Hematopoietic multipotent progenitor cell treated with erythropoietin and hydrocortisone succinate and interleukin-3 and kit ligand, for 4 days (in vitro differentiated cells): ENCODE measurements at places on chromosomes 13 and 19.

- DNase-seq: peak; percentile 55
Observed at GRCh38 chr13:96982672-96983071, 11.6 kb downstream of the OXGR1 start.

DNA sequence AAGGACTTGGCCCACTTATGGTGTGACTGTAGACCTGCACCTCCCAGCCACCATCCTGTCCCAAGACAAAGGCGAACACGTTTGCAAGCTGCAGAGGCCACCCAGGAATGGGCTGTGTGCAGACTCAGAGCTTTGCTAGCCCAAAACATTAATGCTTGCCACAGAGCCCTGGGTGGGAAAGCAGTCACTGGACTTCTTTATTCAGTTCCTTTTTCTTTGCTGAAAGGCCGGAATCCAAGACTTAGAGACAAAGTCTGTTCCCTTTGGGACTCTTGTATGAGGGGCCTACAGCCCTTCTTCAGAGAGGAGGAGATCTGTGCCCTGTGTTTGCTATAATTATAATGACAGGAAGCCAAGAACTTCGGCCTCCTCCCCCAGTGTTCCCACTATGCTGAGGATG is 167.8 kb downstream of the DLEU7 start:
- DNase-seq: no peak

DNA sequence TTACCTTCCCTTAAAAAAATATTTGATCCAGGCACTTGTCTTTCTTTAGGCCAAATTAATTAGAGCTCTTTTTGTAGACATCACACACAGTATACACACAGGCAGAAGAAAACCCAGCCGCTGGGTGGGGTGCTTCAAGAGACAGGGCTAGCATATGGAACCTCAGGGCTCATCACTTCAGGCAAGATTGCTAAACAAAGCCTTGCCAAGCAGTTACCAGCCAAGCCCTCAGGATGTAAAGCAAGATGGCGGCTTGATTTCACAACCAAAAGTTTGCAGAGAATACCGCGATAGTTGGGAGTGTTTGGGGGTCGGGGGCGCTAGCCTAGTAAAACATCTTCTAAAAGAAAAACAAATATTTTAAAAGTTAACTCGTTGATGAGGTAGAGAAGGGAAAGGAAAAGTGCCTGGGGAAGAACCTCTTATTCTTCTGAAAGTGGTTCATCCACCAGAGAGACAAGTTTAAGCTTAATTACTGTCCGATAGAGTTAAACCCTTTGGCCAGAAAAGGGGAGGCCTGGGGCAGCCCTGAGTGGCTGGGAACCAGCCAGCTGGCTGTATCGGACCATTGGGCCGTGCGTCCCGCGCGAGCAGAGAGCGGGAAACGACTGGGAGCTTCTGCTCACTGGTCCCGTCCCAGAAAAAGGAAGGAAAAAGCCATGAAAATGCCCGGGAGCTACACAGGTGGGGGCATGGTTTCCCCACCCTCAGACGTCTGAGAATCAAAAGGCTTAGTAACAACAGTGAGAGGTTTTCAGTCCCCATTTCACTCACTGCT is 254.9 kb upstream of the PCDH20 start:
- no peak for DNase-seq

GRCh38 chr13:46812301-46812797 is 15.4 kb upstream of the ESD start:
- no peak for DNase-seq

- DNase-seq: no peak
Observed at GRCh38 chr13:23639674-23640073, 69.5 kb downstream of the TNFRSF19 start.

DNA sequence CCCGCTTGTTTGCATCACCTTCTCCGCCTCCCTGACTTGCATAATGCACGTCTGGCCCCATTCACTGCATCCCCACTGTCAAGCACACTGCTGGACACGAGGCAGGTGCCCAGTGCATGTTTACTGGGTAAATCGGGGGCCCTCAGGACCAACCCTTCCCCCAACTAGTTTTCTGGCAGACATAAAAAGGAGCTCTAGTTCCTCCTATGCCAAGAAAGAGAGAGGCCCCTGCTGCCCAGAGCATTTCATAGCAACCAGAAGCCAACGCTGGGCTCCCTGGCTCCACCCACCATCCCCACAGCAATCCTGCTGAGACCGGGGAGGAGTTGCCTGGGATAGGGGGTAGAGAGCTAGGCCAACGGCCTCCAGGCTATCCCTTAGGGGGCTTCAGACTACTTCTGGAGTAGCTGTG is 23.2 kb downstream of the ANKRD27 start:
- peak; percentile 56 for DNase-seq

DNA sequence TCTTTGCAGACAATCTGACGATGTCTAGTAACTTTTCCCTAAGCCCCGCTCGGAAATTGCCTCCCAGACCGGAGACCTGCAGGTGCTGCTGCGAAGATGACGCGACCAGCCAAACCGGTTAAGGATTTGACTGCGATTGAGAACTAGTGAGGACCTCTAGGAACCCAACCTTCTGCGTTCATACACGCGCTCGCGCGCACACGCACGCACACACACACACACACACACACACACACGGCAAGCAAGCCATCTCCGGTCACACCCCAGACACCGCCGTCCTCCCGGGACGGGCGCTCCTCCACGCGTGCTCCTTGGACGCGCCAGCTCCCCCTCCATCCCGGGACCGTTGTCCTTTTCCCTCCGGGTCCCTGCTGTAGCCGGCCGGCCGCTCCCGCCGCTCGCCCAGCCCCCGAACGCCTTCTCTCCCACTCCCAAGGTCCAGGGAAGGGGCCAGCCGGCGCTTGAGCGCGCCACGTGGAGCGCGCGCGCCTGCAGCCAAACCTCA is 1.2 kb downstream of the TBC1D4 start:
- peak; percentile 77 for DNase-seq

- DNase-seq: no peak
Observed at GRCh38 chr13:62510906-62511655, 1095.4 kb upstream of the PCDH20 start.

GRCh38 chr13:79585033-79585432 is 104.1 kb downstream of the NDFIP2 start:
- no peak for DNase-seq

DNA sequence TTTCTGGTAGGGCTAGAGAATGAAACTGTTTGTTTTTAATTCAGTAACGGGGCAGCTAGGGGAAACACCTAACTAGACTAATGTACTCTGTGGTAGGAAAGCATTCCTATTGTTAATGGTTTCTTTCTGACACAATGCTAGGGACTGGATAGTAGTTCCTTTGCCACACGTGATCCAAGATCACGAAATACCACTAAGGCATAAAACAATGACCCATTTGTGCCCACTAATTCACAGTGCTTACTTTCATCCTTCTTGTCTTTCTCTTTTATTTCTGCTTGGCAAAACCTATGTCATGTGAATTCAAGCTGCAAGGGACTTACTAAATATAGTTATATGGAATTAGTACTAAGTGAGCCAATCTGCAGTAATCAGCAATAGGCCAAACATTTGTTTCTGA is 834.1 kb upstream of the SLITRK6 start:
- DNase-seq: no peak

- DNase-seq: peak; percentile 73
Observed at GRCh38 chr13:41905600-41906254, 55.2 kb downstream of the VWA8 start.

DNA sequence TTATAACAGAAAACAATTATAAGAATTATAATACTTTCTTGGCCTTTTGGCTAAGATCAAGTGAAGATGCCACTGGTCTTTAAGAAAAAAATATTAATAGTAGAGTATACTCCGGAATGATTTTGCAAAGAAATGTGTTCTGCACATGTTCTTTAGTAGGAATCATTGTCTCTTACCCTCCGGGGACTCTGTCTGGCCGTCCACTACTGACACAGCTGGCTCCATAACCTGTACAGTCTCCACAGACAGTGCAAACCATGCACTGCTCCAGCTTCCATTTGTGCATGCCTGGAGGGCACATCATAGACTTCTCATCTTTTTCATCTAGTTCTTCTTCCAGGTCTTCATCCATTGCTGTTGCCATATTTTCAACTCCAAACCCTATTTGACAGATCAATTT is 75.9 kb downstream of the MYCBP2 start:
- DNase-seq: no peak

- DNase-seq: peak; percentile 85
Observed at GRCh38 chr19:15563325-15563794, 51.7 kb upstream of the CYP4F8 start.

GRCh38 chr19:6720369-6721137 is at the start of gene C3:
Gene C3 (minus strand): TSS chr19:6720650. CDS start chr19:6720589, 61 bp downstream.
- peak; percentile 38 for DNase-seq

- DNase-seq: peak; percentile 38
Observed at GRCh38 chr19:18894254-18895037, 1.5 kb downstream of the CERS1 start.

DNA sequence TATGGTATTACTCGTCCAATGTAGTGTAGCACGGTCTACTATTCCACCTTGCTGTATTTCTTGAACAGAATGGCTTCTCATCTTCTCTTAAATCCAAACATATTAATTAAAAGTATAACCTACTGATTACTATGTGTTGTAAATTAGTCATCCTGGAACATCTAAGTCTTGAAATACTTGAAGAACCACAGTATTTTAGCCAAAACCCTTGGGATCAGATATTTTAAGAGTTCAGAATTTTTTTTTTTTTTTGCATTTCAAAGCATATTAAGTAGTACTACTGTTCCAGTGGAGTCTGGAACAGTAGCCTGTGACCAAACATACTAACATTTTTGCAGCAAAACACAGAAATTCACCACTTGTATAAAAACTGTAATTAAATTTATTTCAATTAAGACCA is 30.1 kb downstream of the ZC3H13 start:
- no peak for DNase-seq

DNA sequence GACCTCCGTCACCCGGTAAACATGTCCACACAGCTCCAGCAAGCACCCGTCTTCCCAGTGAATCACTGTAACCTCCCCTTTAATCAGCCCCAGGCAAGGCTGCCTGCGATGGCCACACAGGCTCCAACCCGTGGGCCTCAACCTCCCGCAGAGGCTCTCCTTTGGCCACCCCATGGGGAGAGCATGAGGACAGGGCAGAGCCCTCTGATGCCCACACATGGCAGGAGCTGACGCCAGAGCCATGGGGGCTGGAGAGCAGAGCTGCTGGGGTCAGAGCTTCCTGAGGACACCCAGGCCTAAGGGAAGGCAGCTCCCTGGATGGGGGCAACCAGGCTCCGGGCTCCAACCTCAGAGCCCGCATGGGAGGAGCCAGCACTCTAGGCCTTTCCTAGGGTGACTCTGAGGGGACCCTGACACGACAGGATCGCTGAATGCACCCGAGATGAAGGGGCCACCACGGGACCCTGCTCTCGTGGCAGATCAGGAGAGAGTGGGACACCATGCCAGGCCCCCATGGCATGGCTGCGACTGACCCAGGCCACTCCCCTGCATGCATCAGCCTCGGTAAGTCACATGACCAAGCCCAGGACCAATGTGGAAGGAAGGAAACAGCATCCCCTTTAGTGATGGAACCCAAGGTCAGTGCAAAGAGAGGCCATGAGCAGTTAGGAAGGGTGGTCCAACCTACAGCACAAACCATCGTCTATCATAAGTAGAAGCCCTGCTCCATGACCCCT is 9.0 kb upstream of the CEACAM5 start:
- no peak for DNase-seq

GRCh38 chr13:31011901-31012654 is 79.6 kb downstream of the TEX26 start:
- DNase-seq: peak; percentile 10

DNA sequence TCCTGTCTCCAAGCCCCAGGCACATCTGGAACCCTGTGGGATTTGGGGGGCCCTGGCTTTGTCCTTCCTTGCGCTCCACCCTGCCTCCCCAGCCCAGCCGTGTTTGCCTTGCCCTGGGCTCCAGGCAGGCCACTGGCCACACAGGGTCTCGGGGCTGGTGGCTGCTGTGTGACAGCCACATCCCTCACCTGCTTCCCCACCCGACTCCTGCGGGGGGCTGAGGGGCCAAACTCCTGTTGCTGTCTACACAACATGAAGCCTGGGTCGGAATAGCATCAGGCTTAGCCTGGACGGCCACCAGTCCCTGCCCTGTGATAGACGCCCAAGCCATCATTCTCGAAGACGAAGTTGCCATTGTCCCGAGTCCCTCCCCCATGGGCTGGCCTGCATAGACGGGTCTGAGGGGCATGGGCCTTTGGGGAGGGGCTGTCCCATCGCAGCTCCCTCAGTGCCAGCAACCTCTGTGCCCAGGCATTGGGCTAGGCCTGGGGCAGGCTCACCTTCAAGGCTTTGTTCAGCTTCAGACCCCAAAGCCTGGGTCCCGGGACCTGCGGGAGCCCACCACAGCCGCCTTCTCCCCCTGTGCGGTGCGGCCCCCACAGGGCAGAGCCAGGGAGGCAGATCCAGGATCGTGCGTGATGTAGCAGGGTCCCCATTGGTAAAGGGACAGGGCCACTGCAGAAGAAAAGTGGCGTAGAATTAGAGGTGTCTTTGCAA is 15.5 kb upstream of the TEKTIP1 start:
- no peak for DNase-seq

DNA sequence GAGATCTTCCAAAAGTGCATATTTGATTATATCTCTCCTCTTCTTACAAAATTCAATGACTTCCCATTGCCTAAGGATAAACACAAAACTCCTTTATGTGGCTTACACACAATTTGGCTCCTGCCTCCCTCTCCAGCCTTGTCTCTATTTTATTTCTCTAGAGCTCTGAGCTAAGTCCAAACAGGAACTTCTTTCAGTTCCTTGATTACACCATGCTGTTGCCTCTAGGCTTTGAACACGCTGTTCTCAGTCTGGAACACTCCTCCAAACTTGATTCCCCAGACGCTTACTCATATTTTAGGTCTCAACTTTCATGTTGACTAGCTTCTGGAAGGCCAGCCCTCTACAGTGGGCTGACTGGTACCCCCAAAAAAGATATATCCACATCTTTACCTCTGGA is 258.5 kb downstream of the COG6 start:
- no peak for DNase-seq

GRCh38 chr13:47277774-47278173 is 380.9 kb upstream of the HTR2A start:
- DNase-seq: peak; percentile 7

DNA sequence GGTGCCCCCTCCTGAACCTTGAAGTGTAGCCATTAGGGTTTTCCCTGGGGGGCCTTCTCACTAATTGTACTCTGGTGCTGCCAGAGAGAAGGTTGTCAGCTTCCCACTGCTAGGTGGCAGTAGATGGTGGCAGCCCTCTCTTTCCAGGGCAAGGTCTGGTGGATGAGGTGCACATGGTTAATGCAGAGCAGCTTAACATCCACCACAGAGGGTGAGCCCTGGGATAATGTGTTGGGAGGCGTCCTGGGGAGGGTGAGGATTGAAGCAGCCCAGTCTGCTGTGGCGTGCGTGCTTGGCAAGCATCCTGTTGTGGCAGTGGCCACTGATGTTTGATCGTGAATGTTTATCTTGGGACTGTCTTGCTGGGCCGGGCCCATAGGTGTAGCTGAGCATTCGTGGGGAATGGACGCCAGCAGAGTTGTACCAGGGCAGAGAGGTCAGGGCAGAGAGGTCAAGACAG is 5.8 kb downstream of the EGLN2 start:
- no peak for DNase-seq

DNA sequence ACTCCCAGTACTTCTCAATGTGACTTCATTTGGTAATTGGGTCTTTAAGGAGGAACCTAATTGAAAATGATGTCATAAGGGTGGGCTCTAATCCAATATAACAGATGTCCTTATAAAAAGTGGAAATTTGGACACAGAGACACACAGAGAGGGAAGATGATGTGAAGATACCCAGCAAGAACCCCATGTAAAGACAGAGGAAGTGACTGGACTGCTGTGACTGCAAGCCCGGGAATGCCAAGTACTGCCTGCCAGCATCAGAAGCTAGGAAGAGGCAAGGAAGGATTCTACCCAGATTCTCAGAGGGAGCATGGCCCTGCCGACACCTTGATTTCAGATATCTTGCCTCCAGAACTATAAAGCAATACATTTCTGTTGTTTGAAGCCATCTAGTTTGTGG is 239.3 kb downstream of the KCTD12 start:
- no peak for DNase-seq

- DNase-seq: no peak
Observed at GRCh38 chr13:59631271-59631670, 532.5 kb downstream of the DIAPH3 start.
